Neural crest cell (in vitro differentiated cells): ENCODE measurements at places on chromosomes 2 and 18.
A peak's percentile ranks its signal among the peaks of the same experiment; 100 is the strongest.

DNA sequence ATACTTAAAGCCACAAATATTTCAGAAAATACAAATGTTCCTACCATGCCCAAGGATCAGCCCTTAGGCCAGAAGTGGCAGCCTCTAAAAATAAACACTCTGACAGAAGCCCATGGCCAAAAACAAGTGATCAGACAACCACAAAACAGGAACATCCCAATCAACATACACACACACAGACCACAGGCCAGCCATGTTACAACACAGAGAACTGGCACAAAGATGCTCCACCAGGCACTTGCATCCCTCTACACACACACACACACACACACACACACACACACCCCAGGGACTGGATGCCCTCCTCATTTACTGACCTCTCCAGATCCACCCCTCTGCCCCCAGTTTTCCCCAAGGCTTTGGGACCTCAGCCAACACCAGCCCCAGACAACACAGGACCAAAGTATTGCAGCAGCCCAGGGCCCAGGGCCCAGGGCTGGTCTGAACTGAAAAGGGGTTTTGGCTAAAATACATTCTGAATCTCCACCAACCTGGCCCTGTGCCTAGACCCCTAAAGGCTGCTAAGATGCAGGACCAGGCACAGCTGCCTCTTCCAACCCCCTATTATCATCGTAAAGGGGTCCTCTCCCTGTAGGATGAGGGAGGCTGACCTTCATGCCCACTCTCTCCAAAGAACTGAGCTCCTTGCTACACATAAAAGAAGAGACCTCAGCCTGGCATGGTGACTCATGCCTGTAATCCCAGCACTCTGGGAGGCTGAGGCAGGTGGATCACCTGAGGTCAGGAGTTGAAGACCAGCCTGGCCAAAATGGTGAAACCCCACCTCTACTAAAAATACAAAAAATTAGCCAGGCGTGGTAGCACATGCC is 151.4 kb downstream of the TNS1 start:
- DNase-seq, result no peak

GRCh38 chr2:192357217-192357616 is 162.5 kb upstream of the TMEFF2 start:
- no peak for DNase-seq

DNA sequence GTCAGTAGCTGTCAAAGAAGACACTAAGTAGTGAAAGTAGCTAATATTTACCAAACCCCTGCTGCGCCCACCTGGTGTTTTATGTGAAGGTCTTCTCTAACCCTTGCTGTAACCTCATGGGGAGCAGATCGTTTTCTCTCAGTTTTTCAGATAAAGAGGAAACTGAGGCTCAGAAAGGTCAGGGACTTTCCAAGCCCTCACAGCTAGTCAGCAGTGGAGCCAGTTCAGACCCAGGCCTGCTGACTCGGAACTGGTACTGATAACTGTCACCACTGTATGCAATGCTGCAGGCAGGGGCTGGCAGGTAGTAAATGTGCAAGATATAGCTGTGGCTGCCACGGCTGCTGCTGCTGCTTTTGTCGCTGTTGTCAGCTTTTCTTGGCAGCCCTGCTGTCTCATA is 69.1 kb downstream of the LRRFIP1 start:
- no peak for DNase-seq

DNA sequence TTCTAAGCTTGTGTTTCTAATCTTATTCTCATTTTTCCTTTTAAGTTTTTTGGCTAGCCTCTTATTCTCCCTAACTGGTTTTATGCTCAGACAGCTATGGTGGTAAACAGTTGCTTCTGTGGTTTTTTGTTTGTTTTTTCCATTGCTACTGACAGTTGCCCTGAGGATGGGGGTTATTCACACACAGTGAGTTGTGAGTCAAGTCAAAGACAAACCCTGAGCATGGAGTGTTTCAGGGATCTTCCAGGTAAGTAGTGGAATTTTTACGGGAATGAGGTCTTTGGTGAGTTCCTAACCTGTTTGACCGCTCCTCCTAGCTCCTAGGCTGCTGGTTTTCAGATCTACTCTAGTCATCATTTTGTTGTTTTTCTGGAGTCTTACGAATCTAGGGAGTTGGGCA is 162.8 kb downstream of the ZNF407 start:
- DNase-seq, result no peak

DNA sequence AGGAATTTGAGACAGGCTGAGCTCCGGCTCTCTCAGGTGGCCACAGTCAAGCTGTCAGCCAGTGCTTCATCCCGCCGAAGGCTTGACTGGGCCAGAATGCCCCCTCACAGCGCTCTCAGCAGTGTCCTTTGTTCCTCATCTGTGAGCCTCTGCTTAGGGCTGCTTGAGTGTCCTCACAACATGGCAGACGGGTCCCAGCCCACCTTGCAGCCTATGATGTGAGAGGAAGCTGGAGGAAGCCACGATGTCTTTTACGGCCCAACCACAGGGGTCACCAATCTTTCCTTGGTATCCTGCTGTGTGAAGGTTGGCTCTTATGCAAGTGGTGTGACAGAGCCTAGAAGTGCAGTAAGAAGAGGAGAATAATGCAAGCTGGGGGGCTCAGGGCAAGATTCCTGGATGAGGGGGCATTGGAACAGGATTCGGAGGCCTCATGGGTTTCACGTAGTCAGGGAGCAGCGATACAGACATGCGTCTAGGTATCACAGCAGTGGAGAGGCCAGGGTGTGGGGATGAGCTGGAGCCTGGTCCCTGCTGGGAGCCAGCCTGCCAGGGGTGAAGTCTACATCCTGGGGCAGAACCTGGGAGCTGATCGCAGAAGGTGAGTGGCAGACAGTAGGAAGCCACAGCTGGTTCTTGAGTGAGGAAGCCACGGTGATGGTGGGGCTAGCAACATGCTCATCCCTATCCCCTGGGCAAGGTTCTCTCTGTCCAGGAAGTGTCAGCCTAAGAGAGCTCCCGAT is 234.1 kb downstream of the GLI2 start:
- no peak for DNase-seq

DNA sequence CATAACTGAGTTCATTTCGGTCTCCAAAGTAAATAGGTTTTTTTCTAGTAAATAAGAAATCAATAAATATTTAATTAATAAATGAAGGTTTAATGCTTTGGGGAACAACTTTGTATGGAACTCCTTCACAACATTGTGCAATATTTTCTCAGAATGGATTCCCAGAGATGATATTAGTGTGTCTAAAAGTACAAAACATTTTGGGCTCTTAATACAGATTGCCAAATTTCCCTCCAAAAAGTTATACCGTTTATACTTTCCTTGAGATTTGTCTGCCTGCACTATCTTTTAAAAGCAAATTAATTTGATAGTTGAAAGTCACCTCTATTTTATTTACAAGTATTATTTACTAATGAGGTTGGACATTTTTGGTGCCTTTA is 151.8 kb downstream of the FAM161A start:
- no peak for DNase-seq

DNA sequence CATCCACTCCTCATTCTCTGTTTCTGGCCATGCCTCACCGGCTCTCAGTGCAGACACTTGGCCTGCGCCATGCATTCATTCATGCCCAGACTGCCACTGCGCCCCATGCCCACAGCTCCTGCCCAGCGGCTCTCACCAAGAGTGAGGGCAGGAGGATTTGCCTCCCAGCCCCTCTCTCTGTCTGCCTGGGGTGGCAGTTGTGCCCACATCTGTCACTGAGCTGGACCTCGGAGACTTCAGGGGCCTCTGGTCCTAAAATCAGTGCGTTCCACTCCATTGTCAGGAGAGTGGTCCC is 75.1 kb downstream of the CIB4 start:
- DNase-seq, result no peak

- no peak for DNase-seq
These were observed 9.4 kb upstream of the RAPGEF4 start for GRCh38 chr2:172726172-172726735.

DNA sequence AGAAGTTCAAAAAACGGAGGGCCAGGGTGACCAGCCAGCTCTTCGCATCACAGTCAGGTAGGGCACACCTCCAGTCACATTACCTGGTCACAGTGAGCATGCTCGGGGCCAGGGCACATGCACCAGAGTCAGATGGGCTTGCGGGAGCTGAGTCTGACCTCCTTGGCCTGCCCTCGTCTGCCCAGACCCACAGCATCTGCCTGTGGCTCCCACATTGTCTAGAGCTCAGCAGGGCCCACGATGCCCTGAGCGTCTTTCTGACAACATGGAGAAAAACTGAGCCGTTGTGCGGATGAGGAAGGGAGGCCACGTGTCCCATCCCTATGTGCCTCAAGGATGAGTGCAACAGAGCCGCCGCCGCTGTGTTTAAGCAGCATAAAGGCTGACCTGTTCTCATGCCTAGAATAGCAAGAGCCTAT is 37.6 kb downstream of the CRACDL start:
- no peak for DNase-seq

- DNase-seq, result no peak
These were observed 52.3 kb downstream of the DIS3L2 start for GRCh38 chr2:232013701-232014353.

- no peak for DNase-seq
These were observed 59.4 kb upstream of the MSTN start for GRCh38 chr2:190121971-190122370.

DNA sequence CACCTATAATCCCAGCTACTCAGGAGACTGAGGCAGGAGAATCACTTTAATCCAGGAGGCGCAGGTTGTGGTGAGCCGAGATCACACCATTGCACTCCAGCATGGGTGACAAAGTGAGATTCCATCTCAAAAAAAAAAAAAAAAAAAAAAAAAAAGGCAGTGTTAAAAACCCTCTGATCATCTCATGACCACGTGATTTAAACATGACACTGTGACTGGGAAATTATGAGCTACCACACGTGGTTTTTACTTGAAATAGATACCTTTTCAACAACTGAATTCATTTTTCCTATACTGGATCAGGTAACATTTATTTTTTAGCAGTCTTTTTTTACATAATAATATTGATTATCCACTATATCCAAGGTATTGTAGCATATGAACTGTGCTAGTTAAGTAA is 102.7 kb downstream of the PTRHD1 start:
- DNase-seq, result no peak

DNA sequence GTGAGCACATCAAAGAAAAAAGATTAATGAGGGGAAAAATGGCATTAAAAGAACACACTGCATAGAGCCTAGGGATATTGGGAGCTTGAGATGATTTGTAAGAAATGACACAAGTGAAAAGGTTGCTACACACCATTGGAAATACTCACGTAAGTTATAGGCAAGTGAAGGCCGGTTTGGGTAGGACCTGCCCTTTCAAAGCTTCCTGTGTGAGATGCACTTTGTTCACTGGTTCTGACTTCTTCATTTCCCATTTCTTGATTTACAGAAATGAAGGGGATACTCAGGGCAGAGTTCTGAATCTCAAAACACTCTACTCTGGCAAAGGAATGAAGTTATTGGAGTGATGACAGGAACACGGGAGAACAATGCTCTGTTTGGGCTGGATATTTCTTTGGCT is at the start of gene IL18RAP:
TSS of gene IL18RAP (plus strand) at position 251 of the 400 bp plus-strand sequence. CDS start at position 369, 118 bp downstream.
- no peak for DNase-seq

GRCh38 chr18:8912348-8913326 is 189.9 kb upstream of the NDUFV2 start:
- DNase-seq, result no peak

- DNase-seq, result no peak
These were observed 35.0 kb downstream of the SNED1 start for GRCh38 chr2:241033336-241033987.

- no peak for DNase-seq
These were observed 294.2 kb upstream of the NCKAP5 start for GRCh38 chr2:133862400-133862977.

- no peak for DNase-seq
These were observed 224.8 kb upstream of the SOX11 start for GRCh38 chr2:5467178-5467905.

DNA sequence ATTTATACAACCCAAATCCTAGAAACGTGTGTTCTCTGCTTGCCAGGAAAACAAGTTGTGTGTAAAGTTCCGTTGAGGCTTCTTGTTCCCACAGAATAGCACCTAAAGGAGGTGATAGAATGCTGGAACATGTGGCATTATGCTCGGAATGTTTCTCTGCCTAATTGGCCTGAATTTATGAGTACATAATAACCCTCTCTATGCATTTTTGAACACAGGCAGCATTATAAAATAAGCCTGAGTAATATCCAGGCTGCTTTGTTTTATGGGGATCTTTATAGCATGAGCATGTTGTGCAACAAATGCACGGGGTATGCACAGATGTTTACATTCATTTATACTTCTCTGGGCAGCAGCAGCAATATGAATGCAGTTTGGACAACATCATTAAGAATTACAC is 385.7 kb downstream of the MBD2 start:
- DNase-seq, result no peak

GRCh38 chr2:58186501-58186900 is 54.6 kb downstream of the FANCL start:
- no peak for DNase-seq

- no peak for DNase-seq
These were observed 16.0 kb downstream of the EVX2 start for GRCh38 chr2:176067589-176068418.

GRCh38 chr18:37307181-37307580 is 258.4 kb downstream of the CELF4 start:
- no peak for DNase-seq

- DNase-seq, result peak; percentile 65
These were observed 515.8 kb downstream of the GALR1 start for GRCh38 chr18:77765468-77765867.

DNA sequence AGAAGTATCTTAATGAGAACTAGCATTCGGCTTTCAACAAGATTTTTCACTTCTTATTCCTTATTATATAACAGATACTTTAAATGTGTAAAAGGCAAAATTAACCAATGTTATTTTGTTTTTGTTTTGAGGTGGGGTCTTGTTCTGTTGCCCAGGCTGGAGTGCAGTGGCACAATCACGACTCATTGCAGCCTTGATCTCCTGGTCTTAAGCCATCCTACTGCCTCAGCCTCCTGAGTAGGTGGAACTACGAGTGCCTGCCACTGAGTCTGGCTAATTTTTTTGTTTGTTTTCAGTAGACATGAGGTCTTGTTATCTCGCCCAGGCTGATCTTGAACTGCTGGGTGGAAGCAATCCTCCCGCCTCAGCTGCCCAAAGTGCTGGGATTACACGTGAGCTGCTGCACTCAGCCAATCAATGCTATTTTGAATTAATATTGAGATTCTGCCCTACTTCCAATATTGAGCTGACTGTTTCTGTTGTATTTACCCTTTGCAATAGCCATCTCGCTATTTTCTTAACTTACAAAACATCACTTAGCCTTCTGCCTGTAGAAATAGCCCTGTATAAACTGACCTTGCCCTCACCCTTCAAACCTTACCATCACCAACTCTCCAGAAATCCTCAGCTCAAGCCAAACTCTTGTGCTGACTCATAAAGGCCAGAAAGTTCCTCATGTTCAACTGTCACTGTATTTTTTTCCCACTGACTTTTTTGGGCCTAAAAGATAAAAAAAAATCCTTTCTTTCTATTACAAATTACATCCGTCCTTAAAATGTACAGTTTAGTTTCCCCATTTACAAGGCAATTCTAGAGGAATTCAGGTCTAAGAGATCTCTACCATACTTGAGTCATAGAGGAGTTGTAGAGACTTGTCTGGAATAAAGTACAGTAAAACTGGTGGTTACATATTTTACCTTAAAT is 94.3 kb downstream of the OLA1 start:
- no peak for DNase-seq
